Right ventricle myocardium superior (tissue), 1 donor: ENCODE measurements at places on chromosomes 1 and 21. TPM values are rescaled to one million over a fixed set of nuclear protein-coding genes. Genes with fewer than 3 reads are reported as not detected.
A peak's percentile ranks its signal among the peaks of the same experiment; 100 is the strongest.

GRCh38 chr1:41442697-41443251, 41.7 kb downstream of the EDN2 start:
- no peak for DNase-seq

DNA sequence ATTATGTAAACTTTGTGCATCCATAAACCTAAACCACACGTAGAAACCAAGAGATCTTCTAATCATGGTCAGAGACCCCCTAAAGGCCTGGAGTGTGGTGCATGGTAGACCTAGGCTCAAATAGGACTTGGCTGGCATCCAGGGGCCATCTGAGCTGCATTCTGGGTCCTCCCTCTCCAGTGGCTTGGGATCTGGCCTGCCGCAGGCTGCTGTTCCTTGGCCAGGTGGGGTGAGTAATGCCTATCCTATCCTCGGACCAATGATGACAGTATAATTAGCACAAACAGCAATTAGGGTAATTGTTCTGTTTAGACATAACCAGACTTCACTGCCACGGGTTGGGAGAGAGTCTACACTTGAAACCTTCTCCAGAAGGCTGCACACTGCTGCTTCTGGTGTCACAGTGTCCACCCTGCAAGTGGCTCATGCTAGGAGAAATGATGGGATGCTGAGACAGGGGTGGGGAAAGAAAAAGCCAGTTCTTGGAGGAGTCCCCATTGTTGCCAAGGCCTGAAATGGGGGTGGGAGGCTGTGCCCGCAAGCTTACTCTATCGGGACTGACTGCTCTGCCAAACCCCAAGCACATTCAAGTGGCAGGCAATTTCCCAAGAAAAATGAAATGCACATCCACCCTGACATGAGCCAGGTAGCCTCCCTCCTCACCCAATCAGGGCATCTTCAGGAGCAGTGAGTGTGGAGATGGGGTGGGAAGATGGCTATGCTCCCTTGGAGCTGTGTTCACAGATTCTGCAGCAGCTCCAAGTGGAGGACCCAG, 12.5 kb upstream of the PKP1 start:
- no peak for DNase-seq

The AMY1A gene
- not detected for total RNA-seq

The CR1L gene
- total RNA-seq: not detected

DNA sequence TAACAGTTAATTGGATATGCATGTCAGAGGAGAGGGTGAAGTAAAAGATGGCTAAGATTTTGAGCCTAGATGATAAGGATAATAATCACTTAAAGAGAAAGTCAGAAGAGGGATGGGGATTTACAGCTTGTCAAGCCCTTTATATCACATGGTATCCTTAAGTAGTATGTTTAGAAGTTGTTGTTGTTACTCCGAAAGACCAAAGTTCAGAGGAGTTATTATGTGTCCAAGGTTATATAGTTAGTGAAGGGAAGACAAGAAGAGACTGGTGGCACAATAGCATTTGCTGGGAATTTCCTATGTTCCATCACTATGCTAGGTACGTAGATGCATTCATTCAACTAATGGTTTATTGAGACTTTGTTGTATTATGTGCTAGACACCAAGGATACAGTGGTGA, 30.8 kb upstream of the AGO1 start:
- no peak for DNase-seq

The OR2L3 gene
- not detected for total RNA-seq

DNA sequence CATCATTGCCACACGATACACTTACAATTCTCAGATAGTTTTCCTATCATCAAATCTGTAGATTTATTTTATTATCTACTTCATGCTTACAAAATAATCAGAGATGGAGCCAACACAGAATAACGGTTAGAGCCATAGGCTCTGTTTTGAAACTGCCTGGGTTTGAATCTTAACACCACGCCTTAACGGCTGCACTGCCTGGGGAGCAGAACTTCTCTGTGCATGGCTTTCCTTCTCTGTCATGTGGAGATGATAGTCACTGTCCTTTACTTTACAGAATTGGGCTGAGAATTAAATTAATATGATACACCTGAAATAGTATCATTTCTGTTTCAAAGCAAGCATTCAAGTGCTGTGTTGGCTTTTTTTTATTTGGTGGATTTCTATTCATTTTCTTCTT, 177.8 kb downstream of the HMCN1 start:
- no peak for DNase-seq

GRCh38 chr1:172790245-172790644, 131.3 kb downstream of the FASLG start:
- no peak for DNase-seq

DNA sequence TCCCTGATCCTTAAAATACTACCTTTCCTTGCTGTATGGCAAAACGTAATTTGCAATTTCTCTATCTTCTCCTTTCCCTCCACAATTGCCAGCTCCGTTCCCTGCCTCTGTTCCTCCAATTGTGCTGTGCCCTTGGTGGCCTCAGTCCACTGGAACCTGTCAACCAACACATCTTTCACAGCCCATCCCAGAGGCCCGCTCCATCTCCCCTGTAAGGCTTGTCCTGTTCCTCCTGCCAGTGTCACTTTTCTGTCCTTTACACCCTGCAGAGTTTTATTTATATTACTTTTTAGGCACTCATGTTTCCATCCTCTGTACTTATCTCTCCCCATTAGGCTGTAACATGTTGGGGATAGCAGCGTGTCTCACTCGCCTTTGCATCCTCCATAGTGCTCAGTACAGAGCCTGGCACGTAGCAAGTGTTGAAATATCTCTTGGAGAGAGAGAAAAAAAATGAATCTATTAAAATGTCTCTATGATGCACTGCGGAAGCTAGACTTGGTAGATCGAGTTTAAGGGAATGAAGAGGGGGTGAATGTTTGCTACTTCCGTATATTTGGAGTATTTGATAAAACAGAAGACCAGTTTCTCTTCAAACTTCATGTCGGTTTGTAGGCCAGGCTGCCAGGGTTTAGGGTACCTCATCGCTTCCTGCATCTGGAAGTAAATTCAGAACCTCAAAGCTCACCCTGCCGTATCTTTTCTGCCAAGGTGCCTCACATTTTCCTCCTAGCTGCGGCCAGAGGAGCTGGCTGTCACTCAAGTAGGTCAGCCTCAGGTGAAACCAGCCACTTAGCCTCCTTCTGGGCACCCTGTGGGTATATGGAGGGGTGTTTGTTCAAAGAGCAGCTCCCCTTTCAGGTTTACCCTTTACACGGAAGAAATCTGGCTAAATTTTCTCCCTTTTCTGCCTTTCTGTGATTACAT, 303.8 kb downstream of the TM2D1 start:
- peak; percentile 61 for DNase-seq

GRCh38 chr1:39566441-39567137, 10.0 kb downstream of the PABPC4 start:
- no peak for DNase-seq

The ESPN gene
- 0.56 TPM for total RNA-seq

GRCh38 chr1:28213315-28213714, 19.5 kb downstream of the DNAJC8 start:
- DNase-seq: no peak

The ACTL8 gene
- not detected for total RNA-seq

GRCh38 chr1:109048335-109048734, 6.4 kb upstream of the WDR47 start:
- no peak for DNase-seq

DNA sequence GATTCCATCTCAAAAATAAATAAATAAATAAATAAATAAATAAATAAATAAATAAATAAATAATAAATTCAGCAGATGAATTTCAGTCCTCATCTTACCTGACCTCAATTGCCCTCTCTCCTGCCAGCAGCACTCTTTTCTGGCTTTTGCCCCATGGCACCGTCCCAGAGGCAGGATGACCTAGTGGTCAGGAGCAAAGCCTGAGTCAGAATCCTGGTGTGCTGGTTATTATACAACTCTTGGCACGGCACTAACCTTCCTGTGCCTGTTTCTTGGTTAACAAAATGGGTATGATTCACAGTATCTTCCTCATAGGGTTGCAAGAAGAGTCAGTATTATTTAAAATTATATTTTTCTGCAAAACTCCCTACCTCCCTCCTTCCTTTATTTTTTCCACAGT, 43.0 kb downstream of the NKAIN1 start:
- DNase-seq: no peak

DNA sequence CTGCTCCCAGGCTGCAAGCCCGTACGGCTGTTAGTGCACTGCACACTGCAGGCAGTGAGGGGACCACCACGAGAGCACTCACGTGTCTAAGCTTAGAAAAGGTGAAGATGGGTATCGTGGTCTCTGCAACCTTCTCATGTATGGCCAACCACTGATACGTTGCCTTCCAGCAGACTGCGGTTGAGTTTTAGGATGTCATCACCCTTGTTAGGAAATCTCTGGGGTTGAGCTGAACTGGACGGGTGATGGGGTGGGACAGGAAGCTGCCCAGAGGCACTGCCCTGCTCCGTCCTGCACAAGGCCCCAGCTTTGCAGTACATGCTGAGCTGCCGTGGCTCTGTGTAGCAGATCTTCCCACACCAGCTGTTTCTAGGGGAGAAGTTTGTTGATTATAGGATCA, 43.3 kb downstream of the FAAP20 start:
- DNase-seq: peak; percentile 69

The SPRR2D gene
- total RNA-seq: not detected

DNA sequence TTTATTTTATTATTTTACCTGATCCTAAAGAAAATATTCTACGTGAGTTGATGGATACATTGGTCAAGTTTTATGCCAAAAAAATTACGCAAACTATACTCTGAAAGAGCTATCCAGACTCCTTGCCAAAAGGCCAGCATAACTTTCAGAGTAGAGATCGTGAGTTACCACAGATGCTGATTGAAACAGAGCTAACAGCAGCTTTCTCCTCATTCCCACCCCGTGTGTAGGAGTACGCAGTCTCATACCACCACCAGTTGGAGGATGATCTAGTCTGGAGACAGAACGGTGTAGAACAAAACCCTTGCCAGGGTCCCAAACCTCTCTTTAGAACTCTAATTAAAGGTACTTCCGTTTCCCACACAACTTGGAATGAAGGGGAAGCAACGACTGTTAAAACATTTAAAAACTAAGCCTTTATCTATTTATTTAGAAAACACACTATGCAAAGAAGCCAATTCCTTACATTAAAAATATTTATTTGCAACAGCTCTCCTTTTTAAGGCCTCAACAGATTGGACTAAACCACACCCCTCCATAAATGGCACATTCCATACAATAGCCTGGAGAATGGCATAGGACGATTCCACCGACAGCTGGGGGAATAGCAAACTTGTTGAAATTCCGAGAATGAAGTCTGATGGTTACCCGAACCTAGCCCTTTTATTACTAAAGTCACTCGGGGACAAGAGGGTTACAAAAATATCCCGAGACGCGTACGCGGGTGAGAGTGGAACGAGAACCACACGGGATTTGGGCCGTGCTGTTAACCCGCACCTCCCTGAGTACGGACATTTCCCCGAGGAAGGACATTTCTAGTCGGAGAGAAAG, 1.4 kb downstream of the NUCKS1 start:
- DNase-seq: no peak

DNA sequence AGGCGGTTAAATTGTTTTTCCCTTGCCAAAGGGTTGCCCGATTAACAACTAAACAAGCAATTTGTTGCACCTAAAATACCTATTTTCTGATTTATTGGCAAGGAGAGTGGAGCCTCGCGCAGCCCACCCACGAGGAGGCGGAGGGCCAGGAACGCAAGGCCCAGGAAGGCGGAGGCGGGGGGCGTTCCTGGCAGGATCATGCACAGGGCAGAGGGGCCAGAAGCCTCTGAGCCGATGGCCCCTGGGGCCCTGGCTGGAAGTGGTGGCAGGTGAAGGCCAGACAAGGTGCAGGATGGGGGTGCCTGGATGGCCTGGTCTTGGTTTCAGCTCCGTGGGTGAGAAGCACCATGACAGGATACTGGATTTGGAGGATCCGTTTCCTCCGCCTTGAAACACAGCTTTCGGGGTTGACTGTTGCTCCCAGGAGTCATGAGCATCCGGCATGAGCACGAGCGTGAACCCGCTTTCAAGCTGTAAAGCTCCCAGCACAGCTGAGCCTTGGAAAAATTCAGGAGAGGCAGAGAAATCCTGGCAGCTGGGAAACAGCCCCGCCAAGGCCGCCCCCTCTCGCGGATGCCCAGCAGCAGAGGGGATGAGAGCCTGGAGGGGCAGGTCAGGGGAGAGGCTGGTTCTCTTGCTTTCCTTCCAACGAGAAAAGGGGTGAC, 35.0 kb downstream of the AJAP1 start:
- no peak for DNase-seq

The KCNH1 gene
- total RNA-seq: not detected

The SLC44A3 gene
- 3.3 TPM for total RNA-seq

The FLG2 gene
- not detected for total RNA-seq

DNA sequence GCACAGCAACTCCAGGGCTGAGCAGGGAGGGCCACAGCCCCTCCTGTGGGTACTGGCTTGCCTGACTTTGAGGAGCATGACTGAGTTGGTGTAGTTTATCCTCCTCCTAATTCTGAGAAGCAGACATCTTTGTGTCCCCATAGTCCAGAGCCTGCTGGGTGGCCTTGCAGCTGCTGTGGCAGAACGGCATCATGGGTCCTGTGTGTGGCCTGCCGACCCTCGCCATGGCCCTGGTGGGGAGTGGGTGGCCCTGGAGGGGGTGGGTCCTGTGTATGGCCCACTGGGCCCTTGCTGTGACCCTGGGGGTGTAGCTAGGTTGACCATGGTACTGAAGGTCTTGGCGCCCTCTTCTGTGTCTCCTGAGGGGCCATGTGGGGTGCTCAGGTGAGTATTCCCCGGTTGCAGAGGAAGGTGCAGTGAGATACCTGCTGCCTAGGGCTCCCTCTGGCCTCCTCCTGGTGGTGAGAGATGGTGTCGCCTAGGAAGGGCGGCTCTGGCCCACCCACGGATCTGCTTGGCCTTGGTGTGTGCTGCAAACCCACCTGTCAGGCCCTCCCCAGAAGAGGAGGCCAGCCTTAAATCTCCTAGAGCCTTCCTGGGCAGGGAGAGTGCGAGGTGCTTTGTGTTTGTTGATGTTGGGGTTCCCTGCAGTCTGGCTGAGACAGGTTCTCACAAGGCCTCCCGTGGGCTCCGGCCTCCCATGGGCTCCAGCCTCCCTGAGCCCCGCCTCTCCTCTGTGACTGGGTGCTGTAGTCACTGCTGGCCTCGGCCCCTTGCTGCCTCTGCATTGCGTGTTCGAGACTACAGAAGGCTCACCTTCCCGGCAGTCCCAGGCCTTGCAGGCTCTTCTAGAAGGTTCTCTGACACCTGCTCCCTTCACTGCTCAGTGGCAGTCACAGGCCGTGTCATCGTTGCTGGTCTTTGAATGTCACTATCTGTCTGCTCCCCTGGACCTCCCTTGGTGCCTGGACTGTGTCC, 7.8 kb downstream of the SNAP47 start:
- no peak for DNase-seq

- no peak for DNase-seq
These were observed 165.3 kb downstream of the GALNT2 start for GRCh38 chr1:230232371-230232771.

DNA sequence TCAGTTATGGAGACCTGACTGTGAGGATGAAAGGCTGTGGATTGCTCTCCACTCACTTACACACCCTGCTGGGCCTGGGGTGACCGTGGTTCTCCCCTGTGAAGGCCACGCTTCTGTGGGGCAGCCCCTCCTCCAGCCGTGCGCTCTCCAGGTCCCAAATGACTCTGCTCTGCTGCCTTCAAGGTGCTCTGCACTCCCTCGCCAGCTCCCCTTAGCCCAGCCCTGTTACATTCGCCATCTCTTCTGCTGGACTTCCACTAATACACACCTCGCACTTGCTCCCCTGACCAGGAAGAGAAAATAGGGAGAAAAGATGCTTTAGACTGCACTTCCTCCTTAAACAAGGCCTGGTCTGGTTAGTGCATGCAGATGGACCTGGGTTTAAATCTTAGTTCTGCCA, 24.6 kb downstream of the OPTC start:
- DNase-seq: no peak
